Tibial nerve (tissue), 4 donors: ENCODE measurements at places on chromosomes 11 and 22.

DNA sequence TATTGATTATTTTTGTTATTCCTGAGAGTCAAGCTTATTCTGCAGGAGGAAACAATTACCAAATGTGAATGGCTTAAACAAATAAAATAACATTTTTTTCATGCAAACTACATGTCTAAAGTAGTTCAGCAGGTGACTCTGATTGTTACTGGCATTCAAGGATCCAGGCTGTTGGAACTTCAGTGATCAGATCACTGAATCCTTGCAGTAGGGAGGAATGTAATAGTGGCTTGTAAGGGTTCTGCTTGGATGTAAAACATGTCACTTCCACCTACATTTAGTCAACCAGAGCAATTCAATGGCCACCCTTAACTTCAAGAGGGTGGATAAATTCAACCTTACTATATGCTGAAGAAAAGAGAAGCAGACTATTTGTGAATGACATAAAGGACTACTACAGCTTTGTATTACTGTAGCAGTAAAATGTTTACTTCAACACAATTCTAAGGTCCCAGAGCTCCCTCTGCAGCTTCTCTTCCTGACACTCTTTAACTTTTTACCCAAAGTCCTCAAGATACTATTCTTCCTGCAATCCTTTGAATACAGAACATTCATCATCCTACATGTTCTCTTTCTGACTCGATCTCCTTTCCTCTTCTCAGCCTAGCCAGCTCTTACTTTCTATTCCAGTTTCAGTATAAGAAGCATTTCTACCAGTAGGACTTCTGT is 284.0 kb downstream of the LRRC4C start:
- no peak for DNase-seq

DNA sequence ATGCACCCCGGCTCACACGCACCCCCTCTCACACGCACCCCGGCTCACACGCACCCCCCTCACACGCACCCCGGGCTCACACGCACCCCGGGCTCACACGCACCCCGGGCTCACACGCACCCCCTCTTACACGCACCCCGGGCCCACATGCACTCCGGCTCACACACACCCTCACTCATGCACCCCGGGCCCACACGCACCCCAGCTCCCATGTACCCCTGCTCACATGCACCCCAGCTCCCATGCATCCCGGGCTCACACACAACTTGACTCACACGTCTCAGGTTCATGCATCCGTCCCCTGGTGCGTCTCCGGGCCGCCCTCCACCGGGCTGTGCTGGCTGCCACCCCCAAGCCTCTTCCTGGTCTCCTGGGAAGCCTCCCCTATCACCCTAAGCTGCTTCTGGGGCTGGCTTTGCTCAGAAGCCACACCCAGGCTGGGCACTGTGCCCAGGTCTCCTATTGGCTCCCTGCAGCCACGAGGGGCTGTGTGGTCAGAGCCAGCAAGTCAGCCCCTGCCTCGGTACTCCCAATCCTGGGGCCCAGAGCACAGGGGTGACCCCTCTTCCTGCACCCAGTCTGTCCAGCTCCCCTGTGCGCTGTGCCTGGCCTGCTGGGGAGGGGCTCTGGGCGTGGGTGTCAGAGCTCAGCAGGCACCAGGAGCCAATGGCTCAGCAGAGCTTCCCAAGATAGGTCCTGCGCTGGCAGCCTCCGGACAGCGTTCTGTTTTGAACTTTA is 16.9 kb downstream of the TSPAN4 start:
- peak; percentile 62 for DNase-seq

DNA sequence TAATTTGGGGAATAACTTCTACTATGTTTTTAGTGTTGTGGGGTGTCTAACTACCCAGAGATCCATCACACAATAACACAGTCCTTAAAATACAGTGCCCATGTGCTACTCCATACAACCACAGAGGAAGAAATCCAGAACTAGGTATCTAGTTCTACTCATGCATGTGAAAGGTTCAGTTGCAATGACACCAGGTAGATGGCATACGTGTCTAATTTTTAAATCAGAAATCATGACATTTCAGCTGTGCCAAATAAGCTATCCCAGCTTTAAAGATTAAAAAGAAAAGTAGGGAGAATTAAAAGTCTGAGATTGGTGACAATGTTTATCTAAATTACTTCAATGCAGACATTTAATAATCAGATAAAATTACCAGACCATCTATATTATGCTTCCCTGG is 122.2 kb downstream of the CD44 start:
- DNase-seq, result no peak

DNA sequence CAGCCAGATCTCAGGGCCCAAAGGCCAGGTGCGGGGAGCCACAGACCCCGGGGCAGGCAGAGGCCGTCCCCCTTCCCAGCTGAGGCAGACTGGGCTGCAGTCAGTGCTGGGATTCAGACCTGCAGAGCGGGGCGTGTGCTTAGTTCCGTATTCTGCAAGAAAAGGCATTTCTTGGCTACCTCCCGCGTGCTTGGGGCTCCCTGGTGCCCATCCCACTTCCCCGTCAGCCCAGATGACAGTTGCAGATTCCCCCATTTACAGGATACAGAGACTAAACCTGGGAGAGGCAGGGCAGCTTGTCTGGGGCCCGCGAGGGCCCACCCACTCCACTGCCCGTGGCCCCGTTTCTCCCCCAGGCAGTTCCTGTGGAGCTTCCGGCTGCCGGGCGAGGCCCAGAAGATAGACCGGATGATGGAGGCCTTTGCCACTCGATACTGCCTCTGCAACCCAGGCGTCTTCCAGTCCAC is 18.3 kb downstream of the CYTH4 start:
- no peak for DNase-seq

- no peak for DNase-seq
Observed at GRCh38 chr11:75809991-75810390, 5.0 kb upstream of the UVRAG start.

- no peak for DNase-seq
Observed at GRCh38 chr11:114449845-114450244, 10.6 kb downstream of the REXO2 start.

DNA sequence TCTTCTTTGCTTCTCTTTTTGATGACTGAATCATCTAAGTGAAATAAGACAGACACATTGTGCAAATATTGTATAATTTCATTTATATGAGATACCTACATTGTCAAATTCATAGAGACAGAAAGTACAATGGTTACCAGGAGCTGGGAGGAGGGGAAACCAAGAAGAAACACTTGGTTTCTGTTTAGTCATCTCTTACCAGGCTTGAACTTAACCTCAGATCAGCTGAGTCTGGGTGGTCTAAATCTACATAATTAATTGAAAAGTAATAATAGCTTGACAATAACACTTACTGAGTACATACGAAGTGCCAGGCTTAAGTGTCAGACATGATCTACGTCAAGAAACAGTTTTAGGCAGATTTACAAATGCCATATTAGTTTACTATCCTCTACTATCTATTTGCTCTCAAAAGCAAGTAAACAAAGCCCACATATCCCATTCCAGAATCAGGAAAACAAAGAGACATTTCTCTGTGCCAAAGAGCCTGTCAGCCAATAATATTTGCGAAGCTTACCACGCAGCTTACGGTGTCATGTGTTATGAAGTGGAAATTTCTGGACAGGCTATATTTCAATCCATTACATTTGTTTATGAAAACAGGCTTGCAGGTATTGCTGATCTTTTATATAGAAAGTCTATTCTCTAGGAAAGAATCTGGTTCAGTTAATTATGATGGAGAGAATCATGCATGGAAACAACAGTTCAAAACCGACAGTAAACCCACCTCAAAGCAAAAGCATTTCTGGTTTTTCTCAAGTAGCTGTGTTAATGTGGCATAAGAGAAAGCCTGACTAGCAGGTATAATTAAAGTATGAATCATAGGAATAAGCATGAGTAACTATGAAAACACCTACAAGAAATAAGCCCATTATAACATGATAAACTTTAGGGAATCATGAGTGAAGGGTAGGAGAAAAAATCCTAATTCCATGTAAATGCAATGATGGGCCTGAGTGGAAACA is 2.7 kb upstream of the ARHGAP42 start:
- DNase-seq, result no peak

DNA sequence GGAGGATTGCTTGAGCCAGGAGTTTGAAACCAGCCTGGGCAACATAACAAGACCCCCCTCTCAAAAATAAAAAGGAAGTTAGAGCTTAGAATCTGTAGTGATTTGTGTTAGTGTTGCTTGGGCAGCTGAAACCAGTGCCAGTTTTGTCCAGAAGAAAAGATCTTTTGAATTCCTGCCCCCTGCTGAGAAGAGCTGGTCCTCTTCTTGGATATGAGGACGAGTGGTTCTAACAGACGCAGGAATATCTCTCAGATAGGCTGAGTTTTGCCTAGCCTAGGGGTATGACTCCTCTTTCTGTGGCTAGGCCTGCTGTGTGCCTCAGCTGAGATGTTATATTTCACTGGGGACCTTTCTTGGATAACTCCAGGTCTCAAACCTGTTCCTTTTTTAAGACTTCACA is 102.8 kb downstream of the STIM1 start:
- no peak for DNase-seq

- DNase-seq, result no peak
Observed at GRCh38 chr11:86034710-86035109, 34.2 kb downstream of the PICALM start.

GRCh38 chr11:74471668-74472429 is 4.5 kb upstream of the KCNE3 start:
- DNase-seq, result no peak
